ENCODE measurements at places on chromosomes 3 and 15.

GRCh38 chr15:28994142-28994830, 108.5 kb downstream of the APBA2 start:
- DNase-seq: no peak

- DNase-seq: no peak
These were observed 28.3 kb upstream of the NUDT16 start for GRCh38 chr3:131353016-131353877.

GRCh38 chr3:77690284-77690845, 650.5 kb downstream of the ROBO2 start:
- DNase-seq: no peak

DNA sequence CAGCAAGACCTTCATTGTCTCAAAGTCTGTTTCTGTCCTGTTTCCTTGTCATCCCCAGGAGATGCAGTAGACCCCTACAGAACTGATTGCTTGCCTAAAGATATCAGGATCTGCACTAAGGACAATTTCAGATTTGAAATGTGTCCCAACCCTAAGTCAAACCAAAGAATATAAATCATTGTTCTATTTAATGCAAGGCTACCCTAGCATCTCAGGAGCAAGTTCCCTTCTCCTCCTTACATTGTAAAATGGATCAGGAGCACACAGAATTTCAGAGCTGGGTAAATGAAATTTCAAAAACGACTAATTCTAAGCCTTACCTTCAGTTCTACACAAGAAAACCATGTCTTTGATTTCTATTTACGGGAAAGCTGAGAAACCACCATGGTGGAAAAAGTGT, 360.9 kb upstream of the KCNH8 start:
- no peak for DNase-seq
